ENCODE measurements at places on chromosomes 3 and 15. TPM values are rescaled to one million over a fixed set of nuclear protein-coding genes. Genes with fewer than 3 reads are reported as not detected.

The CLDN11 gene
- total RNA-seq: 0.21 TPM

The RETNLB gene
- total RNA-seq: not detected

The ACTC1 gene
- total RNA-seq: 0.20 TPM

The GOLGA8G gene
- total RNA-seq: not detected

The SH2D7 gene
- total RNA-seq: not detected

The CFAP100 gene
- not detected for total RNA-seq

The EIF2B5 gene
- total RNA-seq: 25.3 TPM

The CACNA1D gene
- 0.57 TPM for total RNA-seq

The SAMMSON gene
- total RNA-seq: not detected

The ZDHHC23 gene
- 3.5 TPM for total RNA-seq

The TP63 gene
- total RNA-seq: 0.27 TPM

The HYPK gene
- total RNA-seq: 4.2 TPM

The MRAS gene
- 10.5 TPM for total RNA-seq

The PROK2 gene
- not detected for total RNA-seq

The MYL3 gene
- total RNA-seq: not detected

The TUSC7 gene
- not detected for total RNA-seq

The SERPINI2 gene
- total RNA-seq: not detected

The MAP6D1 gene
- 7.4 TPM for total RNA-seq

The SI gene
- total RNA-seq: not detected

The EOMES gene
- total RNA-seq: 0.71 TPM

The CCR9 gene
- not detected for total RNA-seq

The SFMBT1 gene
- total RNA-seq: 7.3 TPM

The SNTN gene
- total RNA-seq: not detected

The HES1 gene
- total RNA-seq: 10.2 TPM

The PIERCE2 gene
- total RNA-seq: 4.2 TPM

The SLC9C1 gene
- not detected for total RNA-seq

The CELF6 gene
- total RNA-seq: 0.10 TPM

The EXD1 gene
- total RNA-seq: not detected

The LCTL gene
- total RNA-seq: not detected

The PRSS50 gene
- not detected for total RNA-seq

The SOX14 gene
- total RNA-seq: not detected

The PRRT3 gene
- 1.9 TPM for total RNA-seq

The SQOR gene
- total RNA-seq: 79.3 TPM

The DNAH1 gene
- total RNA-seq: 0.81 TPM

The IQGAP1 gene
- 167 TPM for total RNA-seq

The CISH gene
- 0.57 TPM for total RNA-seq

The LXN gene
- total RNA-seq: 53.5 TPM

The RNU5B-1 gene
- not detected for total RNA-seq

All from A549 treated with Mapracorat at 1 μM for 4 hours (cell line).